ENCODE measurements at places on chromosomes 3 and 15.

DNA sequence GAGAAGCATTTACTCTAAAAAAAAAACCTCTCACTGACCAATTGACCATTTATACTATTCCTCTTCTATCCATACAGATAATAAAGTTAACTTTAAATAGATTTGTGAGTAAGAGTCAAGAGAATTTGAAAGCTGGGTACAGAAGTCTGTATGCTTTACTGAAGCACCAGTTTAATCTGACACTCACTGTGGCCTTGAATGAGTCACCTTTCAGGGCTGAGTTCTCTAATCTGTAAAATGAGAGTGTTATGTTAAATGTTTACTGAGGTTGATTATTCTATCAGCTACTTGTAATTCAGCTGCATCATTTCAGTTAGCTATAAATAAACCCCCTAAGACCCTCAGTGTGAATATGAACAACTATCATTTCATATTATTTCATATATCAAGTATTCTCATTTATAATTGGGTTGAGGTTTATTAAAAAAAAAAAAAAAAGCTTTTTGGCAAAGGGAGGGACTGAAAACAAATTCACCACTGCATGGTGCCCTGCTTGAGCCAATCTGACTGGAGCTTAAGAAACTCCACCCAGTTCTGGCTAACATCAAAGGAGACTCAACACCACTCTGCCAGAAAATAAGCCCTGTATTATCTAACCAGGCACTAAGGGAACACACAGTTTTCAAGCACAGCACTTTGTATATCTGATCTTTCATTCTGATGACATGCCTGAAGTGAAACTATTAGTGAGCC lies 2.8 kb downstream of the MAP4 start:
- no peak for DNase-seq

DNA sequence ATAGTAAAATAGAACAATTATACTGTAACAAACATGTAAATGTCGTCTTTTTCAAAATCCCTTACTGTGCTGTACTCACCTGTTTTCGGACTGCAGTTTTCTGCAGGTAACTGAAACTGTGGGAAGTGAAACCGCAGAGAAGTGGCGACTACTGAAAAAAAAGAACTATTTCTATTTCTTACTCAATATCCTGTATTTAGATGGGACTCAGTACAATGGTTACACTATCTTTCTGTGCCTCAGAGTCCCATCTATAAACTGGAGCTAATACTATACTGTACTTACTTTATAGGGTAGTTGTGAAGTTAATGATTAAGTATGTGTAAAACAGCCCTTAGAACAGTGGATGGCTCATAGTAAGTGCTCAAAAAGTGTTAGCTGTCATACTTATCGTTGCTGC lies 14.3 kb upstream of the P2RY12 start:
- DNase-seq, result no peak

DNA sequence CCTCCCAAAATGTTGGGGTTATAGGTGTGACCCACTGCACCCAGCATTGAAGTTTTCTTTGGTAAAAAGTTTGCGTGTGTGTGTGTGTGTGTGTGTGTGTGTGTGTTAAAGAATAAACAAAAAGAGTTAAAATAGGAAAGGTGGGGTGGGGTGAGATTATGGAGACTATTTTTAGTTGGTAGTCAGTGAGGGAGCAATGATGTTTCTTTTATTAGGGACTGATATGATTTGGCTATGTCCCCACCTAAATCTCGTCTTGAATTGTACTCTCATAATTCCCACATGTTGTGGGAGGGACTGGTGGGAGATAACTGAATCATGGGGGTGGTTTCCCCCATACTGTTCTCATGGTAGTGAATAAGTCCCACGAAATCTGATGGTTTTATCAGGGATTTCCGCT lies 92.2 kb downstream of the CGNL1 start:
- no peak for DNase-seq

GRCh38 chr3:43923104-43923882 lies 232.6 kb downstream of the ABHD5 start:
- DNase-seq, result no peak

DNA sequence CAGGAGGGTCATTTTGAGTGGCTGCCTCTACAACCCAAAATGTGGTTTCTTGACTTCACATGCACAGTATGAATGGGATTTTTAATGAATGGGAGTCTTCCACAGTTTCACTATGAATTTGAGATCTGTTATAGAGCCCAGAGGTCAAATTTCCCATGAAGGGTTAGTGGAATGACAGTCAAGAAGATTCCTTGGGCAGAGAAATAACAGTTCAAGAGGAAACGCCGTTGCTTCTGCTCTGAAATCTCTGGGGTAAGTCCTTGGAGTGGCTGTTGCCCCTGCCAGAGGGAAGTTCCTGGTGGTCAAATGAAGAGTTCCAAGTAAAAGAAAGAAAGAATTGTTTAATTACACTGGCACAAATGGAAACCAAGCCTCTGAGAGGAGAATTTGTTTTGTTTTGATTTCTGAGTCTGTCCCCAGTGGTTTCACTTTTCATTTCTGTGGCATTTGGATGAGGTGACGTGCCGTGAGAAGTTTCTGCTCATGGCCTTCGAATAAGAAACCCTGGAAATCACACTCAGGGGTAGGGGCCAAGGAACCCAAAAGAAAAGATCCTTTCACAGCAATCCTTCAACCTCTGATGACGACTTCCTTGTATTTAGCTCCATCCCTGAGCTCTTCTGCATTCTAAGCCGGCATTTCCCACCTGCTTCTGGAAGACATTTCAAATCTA lies 77.5 kb upstream of the IL12A start:
- no peak for DNase-seq

DNA sequence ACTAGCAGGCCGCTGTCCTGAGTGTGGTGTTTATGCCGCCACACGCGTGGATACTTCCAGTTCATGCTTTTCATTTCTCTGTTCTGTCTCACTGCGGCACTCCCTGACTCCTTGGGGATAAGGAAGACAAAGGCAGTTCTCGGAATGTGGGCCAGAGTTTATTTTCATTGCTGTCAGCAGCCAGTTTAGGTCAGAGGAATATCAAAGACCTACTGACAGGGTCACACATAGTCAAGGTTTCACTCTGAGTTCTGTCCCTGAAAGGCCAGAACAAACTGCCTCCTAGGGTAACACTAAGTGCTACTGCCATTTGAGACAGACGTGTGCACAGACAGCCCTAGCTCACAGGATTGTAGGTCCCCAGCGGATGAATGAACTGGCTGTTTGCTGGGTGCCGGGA lies 27.3 kb upstream of the SPTBN5 start:
- DNase-seq, result no peak

Data from stimulated activated CD4-positive, alpha-beta T cell treated with anti-CD3 and anti-CD28 coated beads, Interleukin-15, amount 100 ng/mL, for 1 hour (primary cell).